ENCODE measurements at places on chromosomes 12 and 14.

- no peak for DNase-seq
Measured at GRCh38 chr12:92695577-92695976, 7.2 kb upstream of the PLEKHG7 start.

DNA sequence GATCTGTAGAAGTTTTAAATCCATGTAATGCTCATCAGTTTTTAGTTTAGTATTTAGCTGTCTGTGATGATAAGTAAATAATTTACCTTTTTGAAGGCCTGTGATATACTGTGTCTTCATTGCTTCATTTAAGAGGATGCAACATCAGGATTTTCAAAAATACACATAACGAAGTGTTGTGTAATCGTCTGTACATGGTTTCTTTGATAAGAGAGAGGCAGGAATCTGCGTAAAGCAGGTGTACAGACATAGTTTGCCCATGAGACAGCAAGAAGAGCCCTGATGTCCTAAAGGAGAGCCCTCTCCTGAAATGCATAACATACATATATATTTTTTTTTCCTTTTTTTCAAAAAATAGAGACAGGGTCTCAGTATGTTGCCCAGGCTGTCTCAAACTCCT, 44.8 kb downstream of the RASSF3 start:
- no peak for DNase-seq

DNA sequence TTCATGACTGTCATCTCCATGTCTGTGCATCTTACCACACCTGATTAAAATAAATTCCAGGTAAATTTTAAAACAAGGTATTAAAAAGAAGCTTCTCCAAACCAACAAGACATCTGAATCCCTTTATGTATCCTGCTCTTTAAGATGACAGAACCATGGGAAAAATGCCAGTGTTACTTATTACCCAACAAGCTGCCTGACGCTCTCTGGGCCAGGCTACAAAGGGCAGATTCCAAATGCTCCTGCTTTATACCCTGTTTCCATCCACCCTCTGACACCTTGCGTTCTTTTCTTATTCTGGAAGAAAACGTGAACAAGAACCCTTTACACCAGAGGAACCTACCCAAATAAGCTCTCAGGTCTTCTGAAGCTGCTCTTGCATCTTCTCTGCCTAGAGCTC, 70.7 kb downstream of the SLC8A3 start:
- no peak for DNase-seq

DNA sequence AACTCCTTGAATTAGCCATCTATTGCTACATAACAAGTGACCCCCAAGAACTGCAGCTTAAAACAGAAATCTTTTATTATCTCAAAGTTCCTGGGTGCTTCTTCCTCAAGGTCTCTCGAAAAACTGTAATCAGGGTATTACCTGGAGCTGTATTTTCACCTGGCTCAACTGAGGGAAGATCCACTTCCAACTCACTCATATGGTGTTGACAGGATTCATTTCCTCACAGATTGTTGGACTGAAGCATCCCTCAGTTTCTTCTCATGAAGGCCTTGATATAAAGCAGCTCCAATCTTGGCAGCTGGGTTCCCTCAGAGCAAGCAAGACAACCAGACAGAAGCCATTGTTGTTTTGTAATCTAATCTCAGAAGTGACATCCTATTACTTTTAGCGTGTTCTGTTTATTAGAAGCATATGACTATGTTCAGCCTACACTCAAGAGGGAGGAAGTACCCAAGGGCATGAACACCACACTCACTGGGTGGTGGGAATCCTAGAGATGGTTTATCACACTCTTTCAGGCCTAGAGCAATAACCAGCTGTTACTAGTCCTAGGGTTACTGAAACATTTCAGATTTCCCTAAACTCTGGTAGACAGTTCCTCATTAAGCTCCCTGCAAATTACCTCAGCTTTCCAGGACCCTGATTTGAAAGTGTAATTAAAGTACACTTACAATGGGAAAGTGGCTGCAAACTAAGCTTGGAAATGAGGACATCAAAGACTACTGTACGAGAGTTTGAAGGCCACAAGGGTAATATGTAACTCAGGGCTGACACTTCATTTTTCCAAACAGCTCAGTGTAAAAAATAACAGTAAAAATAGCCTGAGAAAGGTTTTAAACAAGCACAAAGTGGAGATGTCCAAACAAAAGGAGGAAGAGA, 222.2 kb downstream of the SEC23A start:
- no peak for DNase-seq

GRCh38 chr14:73313151-73313550, 75.8 kb downstream of the PAPLN start:
- DNase-seq: no peak

GRCh38 chr14:92322516-92322915, 449 bp upstream of the SLC24A4 start:
- no peak for DNase-seq

DNA sequence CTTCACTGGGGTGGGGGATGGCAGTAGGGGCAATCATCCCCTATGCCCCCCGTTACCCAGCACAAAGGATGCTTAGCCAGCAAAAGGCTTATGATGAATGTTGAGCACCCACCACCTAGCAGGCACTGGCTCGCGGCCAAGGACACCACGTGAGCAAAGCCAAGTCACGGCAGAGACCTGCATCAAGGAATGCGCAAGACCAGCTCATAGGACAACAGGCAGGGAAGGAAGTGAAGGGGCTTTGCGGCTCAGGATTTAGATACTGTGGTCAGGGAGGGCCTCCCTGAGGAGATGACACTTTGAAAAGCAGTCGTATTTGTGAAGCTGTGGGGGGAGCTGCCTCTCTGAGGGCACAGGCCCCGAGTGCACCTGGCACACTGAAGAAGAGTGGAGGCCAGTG, 32.8 kb downstream of the SH2B3 start:
- DNase-seq: peak; percentile 81

GRCh38 chr12:103207936-103208335, 250.5 kb downstream of the ASCL1 start:
- no peak for DNase-seq

- DNase-seq: no peak
Measured at GRCh38 chr14:68922886-68923285, 56.2 kb downstream of the ACTN1 start.

DNA sequence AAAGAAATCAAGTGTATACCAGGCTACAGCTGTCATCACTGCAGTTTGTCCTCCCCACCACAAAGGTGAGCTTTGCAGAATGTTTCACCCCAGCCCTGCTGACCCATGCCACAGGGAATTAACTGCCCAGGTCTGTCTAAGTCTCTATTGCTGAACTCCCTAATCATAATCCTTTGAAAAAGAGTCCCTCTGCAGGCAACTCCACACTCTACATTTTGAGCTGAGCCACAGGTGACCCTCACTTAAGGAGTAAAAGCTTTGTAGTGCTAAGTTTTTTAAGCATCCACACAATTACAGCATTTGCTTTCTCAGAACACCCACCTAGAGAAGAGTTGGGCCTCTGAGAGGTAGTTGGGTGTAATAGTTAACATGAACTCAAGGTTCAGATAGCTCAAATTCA, 90.0 kb downstream of the C12orf50 start:
- DNase-seq: no peak

GRCh38 chr14:99423434-99423833, 57.2 kb downstream of the SETD3 start:
- no peak for DNase-seq

- no peak for DNase-seq
Measured at GRCh38 chr12:26845057-26845666, 12.2 kb upstream of the ITPR2 start.

DNA sequence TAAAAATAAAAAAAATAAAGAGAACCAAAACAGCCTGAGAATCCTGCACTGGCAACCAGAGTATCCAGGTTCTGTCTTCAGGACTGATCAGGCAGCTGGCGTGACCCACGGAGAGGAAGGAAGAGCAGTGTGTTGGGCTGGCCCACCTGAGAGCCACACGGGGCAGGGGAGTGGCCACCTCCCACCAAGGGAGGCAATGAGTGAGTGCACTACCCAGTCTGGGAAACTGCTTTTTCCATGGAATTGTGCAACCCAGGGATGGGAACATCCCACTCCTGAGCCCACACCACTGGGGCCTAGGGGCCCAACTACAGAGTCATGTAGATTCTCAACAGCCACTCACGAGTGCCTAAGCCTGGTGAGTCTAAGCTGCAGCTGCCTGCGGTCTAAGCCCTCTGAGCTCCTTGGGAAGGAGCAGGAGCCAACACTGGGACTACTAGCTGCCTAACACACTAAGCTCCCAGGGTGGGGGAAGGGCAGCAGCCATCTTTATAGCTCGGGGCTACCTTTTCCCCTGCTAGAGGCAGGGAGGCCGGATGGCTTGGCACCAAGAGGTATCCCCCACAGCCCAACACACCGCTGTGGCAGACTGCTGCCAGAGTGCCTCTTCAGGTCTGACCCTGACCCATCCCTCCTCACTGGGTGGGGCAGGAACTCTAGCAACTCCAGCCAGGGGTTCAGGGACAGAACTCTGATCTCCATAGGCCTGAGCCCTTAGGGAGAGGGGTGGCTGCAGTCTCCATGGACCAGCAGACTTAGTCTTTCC, 610.9 kb downstream of the RERGL start:
- DNase-seq: peak; percentile 45

- DNase-seq: no peak
Measured at GRCh38 chr14:97959251-97959650, 1162.1 kb downstream of the VRK1 start.

GRCh38 chr14:39668449-39668848, 236.2 kb upstream of the FBXO33 start:
- DNase-seq: no peak

DNA sequence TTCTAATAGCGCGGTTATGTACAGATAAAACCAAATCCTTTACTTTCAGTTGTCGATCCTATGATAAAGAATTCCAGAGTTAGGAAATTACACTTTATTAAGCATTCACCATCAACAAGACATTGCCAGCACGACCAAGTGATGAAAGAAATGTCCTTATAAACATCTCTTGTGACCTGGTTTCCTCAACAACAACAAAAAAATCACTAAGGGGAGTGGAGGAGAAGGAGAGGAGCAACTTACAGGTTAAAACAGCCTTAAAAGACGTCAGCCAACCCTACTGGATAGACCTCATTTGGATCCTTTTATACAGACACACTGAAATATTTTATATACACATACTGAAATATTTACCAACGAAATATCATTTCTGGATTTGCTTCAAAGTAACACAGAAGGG, 22.8 kb downstream of the SART3 start:
- DNase-seq: no peak

DNA sequence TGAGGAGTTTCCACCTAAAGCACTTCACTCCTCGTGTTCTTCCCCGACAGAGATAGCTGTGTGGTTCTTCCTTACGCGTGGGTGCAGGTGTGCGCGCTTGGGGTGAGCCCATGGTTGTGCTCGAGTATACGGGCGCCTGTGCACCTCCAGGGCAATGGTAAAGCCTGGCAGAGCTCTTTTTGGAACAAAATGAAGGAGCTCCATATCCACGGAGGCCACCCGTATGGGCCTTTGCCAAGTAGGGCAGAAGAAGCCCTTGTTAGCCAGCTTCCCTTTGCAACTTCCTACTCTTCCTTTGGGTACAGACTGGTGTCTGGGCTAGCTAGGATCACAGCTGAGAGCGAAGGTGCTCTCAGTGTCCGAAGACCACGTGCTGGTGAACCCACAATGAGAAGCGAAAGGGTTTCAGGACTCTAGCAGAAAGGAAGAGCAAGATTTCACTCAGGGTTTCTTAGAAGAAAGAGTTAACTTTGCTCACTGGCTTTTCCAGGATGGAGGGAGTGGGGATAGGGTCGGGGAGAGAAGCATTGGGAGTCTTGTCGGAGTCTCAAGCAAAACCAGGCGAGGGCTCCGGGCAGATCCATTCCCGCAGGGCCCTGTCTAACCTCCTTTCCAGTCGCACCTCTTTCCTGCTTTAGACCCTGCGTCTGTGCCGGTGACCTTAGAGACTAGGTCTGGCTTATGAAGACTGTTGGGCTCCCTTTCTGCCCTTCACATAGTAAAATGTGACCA, 960 bp upstream of the LRFN5 start:
- no peak for DNase-seq

DNA sequence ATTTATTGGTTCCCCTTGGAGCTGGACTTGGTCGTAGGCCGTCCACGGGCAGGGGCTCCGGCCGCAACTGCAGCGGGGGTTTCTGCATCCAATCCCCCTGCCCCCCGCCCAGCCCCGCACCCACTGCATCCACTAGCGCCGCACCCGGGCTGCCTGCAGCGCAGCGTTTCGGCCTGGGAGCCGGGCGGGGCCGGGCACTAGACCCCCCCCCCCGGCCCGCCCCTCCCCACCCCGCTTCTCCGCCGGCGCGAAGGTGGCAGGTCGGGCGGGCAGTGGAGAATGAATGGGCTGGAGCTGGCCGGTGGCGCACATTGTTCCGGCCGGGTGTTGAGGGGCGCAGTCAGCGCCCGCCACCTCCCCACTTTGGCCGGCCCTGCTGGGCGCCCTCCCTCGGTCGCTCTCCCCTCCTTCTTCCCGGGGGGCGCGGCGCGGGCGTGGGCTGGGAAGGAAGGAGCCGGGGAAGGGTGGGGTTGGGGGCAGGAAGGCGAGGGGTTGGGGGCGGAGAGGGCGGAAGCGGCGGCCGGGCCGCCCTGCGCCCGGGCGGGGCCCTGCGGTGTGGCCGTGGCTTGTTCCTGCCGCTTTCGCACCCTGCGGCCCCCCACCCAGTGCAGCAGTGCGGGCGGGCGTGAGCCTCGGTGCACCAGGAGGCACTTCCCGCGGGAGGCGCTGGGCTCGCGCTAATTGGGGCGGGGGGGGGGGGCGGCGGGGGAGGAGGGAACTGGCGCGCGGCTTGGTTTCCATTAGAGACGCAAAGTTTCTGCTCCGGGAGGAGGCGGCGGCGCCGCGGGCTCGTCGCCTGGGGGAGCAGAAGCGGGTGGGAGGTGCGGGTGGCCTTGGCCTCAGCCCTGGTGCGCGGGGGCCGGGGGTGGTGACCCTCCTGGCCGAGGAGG, 841 bp downstream of the CALM1 start:
- peak; percentile 87 for DNase-seq

DNA sequence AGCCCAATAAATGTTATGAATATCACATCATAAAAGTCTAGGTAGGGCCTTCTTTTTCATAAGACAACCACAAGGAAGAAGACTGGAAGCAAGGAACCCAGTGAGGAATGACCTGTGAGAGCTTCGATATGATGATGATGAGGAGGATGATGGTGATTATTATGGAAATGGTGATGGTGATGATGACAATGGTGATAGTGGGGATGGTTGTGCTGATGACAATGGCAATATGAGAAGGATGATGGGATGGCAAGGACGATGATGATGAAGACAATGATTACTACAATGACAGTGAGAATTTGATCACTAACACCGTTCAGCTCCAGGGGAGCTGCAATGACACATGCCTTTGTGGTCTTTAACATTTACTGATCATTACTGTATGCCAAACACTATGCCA, 7.7 kb upstream of the CKAP4 start:
- no peak for DNase-seq

DNA sequence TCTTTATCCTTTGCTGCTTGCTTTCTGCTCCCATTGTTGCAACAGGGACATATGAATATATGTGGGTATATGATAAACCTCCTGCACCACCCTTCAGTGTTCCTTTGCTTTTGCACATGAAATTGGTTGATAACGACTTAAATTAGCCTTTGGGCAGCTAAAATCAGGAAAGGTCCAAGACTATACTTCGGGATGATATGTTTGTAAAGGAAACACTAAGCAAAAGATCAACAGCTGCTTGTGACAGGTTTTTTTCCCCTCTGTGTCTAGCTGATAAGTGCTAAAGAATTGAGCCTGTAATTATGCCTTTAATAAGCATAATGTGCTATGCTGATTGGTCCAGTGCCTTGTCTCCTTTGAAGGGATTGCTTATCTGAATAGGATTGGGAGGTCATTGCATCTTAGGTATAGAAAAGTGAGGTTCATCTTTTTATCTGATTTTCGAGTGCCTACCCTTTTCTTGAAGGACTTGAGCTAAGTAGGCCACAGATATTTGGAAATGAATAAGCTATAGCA, 59.4 kb downstream of the PPHLN1 start:
- DNase-seq: no peak

- no peak for DNase-seq
Measured at GRCh38 chr14:21047378-21047781, 5.2 kb downstream of the RNASE7 start.

Data from activated effector memory CD4-positive, alpha-beta T cell treated with anti-CD3 and anti-CD28 coated beads, Interleukin-2, amount 50 U/mL, for 16 hours (primary cell).